GM19239 (cell line): ENCODE measurements at places on chromosomes 13 and 19.

DNA sequence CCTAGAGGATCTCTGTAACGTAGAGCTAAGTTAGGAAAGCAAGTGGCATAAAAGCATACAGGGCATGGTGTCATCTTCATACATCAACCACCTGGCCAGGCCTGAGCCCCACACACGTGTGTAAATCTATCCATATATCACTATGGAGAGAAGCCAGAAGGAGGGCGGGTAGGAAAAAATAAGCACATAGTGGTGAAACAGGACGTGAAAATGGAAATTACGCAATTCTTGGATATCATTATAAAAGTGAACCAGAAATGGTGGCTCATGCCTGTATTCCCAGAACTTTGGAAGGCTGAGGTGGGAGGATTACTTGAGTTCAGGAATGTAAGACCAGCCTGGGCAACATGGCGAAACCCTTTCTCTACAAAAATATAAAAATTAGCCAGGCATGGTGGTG, 43.4 kb downstream of the PDCD5 start:
- DNase-seq: no peak

DNA sequence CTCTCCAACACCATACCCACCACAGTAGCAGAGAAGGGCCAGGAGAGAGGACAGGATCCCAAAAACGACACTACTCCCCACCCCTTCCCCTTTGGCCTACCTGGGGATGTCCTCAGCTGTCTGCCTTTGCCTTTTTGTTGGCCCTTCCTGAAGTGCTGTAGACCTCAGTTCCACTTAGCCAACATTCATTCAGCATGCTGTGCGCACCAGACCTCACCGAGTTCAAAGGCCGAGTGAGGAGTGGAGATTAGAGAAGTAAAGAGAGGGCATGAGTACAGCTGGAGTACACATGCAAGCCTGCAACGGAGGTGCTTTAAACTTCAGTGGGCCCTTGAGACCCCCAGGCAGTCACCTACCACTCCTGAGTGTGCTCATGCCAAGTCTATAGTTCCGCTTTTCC, 99.0 kb downstream of the TEX26 start:
- DNase-seq: no peak

DNA sequence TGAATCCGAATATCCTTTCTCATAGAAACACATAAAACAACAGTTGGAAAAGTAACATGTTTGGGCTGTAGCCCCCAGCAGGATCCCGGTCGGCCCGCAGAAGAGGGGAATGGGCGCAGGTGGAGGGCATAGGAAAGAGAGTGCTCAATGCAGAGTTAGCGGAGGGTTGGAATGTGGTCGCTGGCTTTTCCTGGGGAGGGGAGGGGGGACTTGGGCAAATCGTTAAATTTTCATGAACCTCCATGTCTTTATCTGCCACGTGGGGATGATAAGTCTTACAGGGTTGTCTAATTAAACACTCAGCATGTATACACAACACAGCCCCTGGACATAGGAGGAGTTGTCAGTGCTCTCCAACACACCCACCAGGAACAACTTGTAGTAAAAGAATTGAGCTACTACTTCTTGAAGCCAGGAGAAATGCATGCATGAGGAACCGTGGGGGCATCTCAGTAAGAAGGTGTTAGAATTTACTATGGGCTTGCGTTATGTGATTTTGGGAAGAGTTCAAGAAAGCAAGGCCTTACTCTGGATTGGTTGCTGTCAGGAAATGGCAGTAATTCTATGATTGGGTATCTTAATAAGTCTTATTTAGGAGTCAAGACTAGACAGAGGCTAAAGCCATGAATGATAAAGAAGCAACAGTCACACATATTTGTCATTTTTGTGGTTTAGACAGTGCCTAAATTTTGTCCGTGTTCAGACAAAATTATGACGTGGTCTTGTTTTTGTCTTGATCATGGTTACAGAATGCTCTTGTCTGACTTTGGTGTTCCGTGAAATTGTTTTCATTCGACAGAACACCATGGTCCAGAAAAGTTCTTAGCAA, 671 bp upstream of the SLC46A3 start:
- no peak for DNase-seq

GRCh38 chr19:42203700-42204099, 13.8 kb downstream of the DEDD2 start:
- DNase-seq: no peak

GRCh38 chr13:59898066-59898465, 265.7 kb downstream of the DIAPH3 start:
- no peak for DNase-seq

DNA sequence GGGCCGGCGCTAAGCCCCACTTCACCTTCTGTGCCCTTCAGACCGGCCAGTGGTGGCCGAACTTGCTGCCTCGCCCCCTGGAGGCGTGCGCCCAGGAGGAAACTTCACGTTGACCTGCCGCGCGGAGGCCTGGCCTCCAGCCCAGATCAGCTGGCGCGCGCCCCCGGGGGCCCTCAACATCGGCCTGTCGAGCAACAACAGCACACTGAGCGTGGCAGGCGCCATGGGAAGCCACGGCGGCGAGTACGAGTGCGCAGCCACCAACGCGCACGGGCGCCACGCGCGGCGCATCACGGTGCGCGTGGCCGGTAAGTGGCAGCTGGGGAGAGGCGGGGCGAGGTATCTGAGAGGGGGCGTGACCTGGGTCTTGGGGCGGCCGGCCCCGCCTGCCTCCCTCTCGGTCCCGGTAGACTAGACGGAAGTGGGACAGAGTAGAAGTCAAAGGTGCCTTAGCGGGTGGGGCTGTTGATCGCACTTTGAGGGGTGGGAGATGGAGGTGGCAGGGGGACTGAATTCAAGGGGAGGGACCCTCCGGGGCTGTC, 5.6 kb downstream of the ICAM5 start:
- DNase-seq: peak; percentile 96

DNA sequence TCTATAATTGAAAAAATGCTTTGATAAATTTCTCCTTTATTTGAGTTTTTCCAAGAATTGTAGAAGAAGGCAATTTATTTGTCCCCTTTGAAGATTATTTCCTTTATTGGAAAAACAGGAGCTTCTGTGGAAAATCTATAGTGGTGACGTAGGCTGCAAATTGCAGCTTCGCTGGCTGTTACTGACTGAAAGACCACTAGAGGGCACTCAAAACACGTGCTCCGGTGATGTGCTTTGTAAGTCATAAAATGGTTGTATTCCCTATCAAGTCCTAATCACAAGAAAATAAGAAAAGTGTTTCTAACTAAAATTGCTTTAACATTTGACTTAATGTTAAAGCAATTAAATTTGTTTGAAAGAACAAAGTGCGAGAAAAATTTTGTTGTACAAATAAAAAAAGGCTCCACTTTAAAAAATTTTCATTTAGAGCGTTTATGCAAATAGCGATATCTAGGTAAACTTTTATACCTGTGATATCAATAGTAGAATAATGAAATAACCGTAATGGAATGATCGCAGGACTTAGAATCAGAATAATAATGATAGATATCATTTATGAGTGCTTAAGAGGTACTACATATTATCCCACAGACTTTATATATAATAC, 638.2 kb upstream of the SPRY2 start:
- DNase-seq: peak; percentile 1

- DNase-seq: no peak
These were observed 18.4 kb downstream of the ELL start for GRCh38 chr19:18503337-18503970.

DNA sequence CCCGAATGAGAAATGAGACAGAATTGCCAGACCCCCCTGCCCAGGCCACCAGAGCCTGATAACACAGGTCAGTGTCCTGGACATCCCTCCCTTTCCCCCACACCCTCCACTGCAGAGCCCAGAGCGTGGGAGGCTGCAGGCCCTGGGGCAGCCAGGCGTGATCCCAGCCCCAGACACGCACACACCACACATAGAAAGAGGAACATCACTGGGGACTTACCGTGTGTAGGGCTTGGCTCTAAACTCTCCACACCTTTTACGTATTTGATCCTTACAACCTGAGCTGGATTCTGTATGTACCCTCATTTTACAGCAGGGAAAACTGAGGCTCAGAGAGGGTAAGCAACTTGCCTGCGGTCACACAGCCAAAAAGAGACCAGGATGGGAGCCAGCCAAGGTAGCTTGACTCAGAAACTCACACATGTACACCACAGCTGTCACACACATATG, 334 bp upstream of the ANGPTL6 start:
- DNase-seq: no peak

- no peak for DNase-seq
These were observed 14.8 kb downstream of the DHX34 start for GRCh38 chr19:47363758-47364531.

DNA sequence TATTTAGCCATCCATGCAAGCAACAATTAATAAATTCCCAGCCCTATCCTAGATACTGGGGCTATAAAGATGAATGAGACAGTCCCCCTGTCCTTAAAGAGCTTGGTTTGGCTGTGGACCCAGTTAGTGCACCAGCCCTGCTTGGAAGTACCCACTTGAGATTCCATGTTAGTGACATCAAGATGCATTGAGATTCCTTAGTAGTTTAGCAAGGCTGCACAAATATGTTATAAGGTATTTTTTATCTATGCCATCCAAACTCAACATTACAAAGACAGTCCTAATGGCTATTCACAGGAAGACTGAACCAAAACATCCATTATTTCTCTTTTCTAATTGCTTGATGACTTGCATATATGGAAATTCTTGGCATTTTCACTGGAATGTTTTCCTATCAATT, 48.8 kb upstream of the RAP2A start:
- no peak for DNase-seq

DNA sequence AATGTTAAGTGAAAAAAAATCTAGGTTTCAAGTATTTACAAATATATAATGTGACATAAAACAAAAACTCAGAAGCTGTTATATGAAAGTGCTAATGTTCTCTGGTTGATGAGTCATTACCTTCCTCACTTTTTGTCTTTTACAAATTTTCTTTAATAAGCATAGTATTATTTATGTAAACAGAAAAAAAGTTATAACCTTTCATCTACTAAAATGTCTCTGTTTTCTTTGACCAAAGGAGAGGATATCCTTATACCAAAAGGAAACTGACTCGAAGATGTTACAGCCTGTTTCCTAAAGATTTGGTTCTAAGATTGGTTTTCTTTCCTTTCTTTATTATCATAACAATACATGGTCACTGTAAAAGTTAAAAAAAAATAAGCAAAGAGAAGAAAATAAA, 38.0 kb downstream of the RCBTB2 start:
- no peak for DNase-seq

DNA sequence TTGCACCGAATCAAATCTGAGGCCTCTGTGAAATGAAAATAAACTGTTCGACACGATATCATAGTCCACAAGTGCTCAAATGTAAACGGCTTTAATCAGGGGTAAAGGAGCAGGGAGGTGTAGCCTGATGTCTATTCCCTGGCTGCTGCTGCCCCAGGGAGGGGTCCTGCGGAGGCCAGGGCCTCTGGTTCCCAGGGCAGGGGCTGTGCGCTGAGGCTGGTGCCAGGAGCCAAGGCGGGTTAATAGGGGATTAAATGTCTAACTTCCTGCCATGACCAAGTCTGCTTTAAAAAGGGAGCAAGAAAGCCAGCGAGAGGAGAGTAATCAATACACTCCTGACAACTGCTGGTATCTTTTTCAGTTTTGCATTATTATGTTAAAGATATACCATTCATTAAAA, 59.4 kb downstream of the ZNF536 start:
- DNase-seq: no peak

- DNase-seq: no peak
These were observed 9.8 kb downstream of the PLK5 start for GRCh38 chr19:1533510-1534150.

DNA sequence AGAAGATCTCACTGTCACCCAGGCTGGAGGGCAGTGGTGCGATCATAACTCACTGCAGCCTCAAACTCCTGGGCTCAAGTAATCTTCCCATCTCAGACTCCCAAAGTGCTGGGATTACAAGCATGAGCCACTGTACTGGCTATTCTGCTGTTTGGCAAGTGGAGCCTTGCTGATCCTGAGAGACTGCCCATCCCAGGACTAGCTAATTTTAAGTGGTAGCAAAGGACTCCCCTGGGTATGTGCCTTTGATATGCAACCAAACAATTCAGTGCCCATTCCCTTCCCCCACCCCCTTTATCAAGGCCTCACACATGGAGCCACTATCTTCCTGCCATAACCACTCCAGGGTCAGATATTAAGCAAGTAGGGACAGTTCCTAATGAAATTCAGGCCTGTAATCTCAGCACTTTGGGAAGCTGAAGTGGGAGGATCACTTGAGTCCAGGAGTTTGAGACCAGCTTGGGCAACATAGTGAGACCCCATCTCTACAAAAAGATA, 17.0 kb upstream of the ZNF460 start:
- no peak for DNase-seq

DNA sequence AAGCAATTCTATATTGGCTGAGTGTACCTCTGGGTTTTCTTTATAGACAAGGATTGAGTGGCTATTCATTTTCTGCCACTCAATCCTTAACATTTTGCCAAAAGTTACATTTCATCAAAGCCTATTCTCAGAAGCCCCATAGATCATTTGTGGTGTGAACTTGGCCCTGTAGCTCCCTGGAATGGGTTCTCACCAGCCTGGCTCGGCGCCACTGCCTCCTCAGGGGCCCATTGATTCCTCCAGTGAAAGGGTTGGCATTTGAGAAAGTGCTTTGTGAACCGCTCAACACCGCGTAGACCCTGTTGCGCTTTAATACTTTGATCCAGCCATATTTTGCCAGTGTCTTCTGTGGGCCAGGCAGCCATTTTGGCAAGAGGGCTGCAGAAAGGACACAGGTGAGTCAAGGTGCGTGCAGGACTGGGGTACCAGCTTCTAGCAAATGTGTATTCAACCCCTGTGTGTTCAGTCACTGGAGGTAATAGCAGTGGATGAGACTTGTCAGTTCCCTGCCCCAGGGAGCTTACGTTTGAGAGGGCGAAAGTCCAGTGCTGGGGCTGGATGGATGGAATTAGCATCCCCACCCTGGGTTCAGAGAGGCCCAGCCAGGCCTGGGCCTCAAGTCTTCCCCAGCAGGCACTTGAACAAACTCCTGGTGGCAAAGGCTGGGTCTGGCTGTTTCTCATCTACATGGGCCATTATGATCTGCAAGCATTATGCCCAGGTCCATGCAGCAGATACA, 3.8 kb downstream of the RAB8A start:
- no peak for DNase-seq

DNA sequence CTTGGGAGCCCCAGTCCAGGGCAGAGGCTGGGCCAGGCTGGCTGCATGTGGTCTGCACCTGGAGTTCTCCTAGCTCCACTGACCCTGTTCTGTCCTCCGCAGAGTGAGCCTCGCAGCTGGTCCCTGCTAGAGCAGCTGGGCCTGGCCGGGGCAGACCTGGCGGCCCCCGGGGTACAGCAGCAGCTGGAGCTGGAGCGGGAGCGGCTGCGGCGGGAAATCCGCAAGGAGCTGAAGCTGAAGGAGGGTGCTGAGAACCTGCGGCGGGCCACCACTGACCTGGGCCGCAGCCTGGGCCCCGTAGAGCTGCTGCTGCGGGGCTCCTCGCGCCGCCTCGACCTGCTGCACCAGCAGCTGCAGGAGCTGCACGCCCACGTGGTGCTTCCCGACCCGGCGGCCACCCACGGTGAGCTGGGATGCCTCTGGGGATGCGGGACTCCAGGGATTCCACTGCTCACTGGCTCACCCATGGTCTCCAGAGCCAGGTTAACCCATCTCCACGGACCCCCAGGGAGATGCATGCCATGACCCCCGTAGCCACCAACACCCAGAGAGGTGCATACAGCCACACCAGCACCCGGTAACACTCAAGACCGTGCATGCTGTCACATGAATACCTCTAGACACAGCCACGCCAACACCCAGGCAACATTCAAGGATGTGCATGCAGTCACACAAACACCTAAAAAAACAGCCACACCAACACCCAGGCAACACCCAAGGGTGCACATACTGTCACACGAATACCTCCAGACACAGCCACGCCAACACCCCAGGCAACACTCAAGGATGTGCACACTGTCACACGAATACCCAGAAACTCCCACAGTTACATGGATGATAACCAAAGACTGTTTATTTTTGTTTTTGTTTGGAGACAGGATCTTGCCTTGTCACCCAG, 8.2 kb downstream of the PKN1 start:
- DNase-seq: no peak

- DNase-seq: no peak
These were observed 38.6 kb downstream of the ELL start for GRCh38 chr19:18483119-18483890.
